HT1080 (cell line): ENCODE measurements at places on chromosomes 12 and 14. TPM values are rescaled to one million over a fixed set of nuclear protein-coding genes. Genes with fewer than 3 reads are reported as not detected.

- DNase-seq, result no peak
Measured at GRCh38 chr14:94770815-94771157, 873 bp upstream of the GSC start.

- DNase-seq, result peak; percentile 4
Measured at GRCh38 chr12:5648692-5649359, 216.9 kb downstream of the NTF3 start.

- no peak for DNase-seq
Measured at GRCh38 chr14:37597914-37598746, 2.7 kb downstream of the TTC6 start.

The VRTN gene
- not detected in 2 replicates for total RNA-seq

DNA sequence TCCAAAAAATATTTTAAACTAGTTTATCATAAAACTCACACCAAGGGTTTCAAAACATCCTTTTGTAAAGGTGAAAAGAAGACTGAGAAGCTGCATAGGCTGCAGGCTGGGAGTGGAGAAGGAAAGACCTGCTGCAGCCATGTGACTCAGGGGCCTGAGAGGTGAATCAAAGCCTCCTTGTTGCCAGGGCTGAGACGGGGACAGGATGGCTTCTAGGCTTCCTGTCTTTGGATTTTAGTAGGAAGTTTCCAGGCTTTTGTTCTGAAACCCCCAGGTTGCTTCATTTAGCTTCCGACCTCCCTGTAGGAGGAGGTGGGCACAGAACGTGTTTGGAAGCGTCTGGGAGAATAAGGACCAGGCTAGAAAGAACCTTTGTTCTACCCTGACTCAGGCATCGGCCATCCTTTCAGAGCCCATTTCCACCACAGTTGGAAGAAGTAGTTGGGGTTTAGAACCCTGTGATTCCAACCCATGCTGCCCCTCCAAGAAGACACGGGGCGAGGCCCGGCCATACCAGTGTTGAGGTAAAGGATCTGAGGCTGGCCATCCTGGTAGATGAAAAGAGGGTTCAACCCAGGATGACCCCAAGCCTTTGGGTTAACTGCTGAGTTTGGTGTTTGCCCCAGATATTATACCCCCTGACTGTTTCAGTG lies 122.4 kb downstream of the SLC25A47 start:
- DNase-seq, result no peak

The CLEC1B gene
- total RNA-seq, result not detected in 2 replicates

The WDHD1 gene
- 14.8 and 16.3 TPM in 2 replicates for total RNA-seq

GRCh38 chr12:49295082-49295936 lies at the start of gene PRPH:
TSS of gene PRPH (plus strand) at chr12:49295147. CDS start at chr12:49295201, 54 bp downstream.
- no peak for DNase-seq

The KRT3 gene
- total RNA-seq, result 0.13 TPM in 1 of 2 replicates, not detected in the other

DNA sequence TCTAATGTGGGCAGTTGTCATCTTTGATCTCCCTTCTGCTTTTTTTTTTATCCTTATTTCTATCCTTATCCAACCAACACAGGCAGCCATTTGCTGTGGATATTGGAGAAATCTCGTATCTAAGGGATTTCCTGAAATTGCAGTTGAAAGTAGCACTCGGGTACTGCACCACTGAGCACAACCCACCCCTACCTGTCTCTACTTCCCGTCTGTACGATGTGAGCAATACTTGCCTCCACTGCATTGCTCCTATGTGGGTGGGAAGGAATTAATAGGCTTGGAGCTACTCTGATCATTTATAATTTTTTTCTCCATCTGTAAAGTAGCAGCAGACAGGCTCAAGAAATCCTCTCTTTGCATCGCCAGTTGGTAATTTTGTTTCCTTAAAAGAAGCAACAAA lies 300.4 kb downstream of the SNAPC1 start:
- no peak for DNase-seq

The NR1H4 gene
- total RNA-seq, result not detected in 2 replicates

The ANKS1B gene
- not detected in 2 replicates for total RNA-seq

- no peak for DNase-seq
Measured at GRCh38 chr14:63654346-63654745, 12.7 kb upstream of the WDR89 start.

GRCh38 chr12:121974026-121974985 lies 47.4 kb upstream of the BCL7A start:
- DNase-seq, result no peak

DNA sequence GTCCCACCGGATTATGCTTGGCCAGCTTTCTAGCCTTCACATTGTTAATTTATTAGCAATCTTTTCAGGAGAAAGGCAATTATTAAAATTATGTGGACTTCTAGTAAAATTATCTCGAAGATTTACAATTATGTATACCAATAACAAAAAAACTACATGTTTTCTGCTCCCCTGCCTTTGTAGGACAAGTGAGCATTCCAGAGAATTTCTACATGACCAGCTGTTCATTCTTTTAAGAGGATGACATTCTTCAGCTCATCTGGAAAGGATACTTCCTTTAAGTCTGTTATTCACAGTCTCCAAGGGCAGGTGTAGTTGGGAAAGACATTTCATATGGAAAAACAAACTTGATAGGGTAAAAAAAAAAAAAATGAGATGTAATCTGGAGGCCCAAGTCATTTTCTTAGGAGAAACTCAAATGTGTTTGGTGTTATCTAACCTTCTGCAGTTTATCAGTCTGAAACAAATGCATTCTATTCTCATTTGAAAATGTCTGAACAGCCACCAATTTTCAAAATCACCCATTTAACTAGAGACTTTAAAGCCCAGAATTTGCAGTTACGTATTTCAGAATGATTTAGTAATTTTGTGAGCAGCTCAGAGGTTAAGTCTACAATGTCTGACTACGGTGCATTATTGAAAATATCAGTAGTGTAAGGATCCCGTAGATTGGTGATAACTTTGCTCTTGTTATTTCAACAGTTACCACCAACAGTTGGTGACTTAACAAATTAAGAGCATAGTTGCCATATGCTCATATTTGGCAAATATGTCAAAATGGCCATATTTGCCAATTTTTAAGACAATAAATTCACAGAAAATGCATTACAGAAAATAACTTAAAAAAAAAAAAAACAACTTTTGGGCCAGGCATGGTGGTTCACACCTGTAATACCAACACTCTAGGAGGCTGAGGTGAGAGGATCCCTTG lies 1.8 kb upstream of the PHLDA1 start:
- DNase-seq, result no peak

GRCh38 chr12:30990776-30991175 lies 64.2 kb downstream of the TSPAN11 start:
- no peak for DNase-seq

GRCh38 chr12:10690906-10691305 lies 17.1 kb upstream of the STYK1 start:
- no peak for DNase-seq

GRCh38 chr12:109573914-109574244 lies 285 bp downstream of the MVK start:
- no peak for DNase-seq

The KRT78 gene
- total RNA-seq, result 0.13 TPM in 1 of 2 replicates, not detected in the other

- DNase-seq, result no peak
Measured at GRCh38 chr12:49334681-49335080, 2.3 kb downstream of the C1QL4 start.

- no peak for DNase-seq
Measured at GRCh38 chr14:54001189-54001878, 44.7 kb upstream of the BMP4 start.

The PRKD1 gene
- total RNA-seq, result 2.3 and 6.0 TPM in 2 replicates

DNA sequence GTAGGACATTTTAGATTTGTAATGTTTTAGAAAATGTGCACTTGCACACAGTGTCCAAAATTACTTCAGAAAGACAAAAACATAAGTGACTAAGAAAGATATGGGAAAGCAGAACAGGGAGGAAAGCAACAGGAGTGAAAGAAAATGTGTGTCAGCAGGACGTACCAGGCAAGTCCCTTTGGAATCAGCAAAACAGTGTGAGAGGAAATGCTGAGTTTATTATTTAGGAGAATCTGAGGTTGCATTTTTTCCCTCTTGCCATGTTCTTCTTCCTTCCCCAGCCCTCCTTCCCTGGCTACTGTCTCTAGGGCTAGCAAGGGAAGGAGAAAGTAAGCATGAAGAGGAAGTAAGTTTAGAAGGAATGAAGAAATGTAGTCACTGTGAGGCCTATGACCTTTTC lies 67.7 kb upstream of the CD163 start:
- no peak for DNase-seq

GRCh38 chr14:54854181-54854580 lies 48.4 kb downstream of the GCH1 start:
- DNase-seq, result no peak

DNA sequence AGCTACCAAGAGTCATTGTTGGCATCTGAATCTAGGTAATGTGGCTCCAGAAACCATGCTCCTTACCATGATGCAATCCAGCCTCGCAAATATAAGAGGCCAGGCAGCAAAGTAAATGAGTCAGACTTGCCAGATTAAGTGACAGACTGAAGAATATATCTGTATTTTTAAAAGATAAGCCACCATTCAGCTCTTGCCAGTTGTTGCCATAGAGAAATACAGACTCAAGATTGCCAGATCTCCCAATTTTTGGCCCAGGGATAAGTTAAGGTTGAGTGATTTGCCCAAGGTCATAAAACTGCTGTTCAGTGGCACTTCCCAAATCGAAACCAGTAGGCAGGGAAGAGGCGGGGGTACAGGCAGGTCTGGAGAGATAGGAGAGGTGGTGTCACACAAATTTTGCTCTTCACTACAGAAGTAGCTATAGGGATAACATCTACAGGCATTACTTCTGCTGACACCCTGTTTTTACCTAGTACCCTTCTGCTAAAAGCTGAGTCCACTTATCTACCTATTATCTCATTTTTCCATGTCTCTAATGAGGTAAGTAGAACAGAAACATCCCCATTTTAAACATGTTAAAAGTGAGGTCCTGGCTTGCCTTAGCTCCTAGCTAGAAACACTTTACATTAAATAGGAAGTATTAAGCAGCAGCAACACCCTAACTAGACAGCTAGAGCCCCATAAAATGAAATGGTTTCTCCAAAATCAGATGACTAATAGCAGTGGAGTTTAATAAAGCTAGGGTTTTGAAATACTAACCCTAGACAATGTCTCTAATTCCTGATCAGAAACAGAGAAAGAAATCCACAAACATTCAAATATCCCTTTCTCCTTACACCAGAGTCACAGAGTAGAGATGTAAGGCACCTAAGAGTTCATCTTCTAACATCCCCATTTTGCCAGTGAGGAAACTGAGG lies 19.5 kb downstream of the DCAF5 start:
- DNase-seq, result peak; percentile 61
